ENCODE measurements at places on chromosomes 16 and 17. TPM values are rescaled to one million over a fixed set of nuclear protein-coding genes. Genes with fewer than 3 reads are reported as not detected.
A peak's percentile ranks its signal among the peaks of the same experiment; 100 is the strongest.

DNA sequence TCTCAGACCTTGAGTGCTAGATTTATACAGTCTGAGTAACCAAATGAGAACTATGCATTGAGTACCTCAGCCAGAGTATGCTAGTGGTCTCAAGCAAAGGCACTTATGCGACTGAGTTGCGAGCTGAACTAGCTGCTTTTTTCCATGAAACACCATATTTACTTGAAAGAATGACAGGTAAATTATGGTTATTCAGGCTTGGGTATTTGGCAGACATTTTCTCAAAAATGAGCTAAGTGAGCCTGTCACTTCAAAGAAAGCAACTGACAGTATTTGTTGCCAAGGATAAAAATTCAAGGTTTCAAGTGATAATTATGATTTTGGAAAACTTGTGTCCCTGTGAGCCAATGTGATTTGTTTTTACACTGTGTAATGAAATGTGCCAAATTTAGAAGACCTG lies 19.3 kb downstream of the CACNG3 start:
- no peak for DNase-seq

GRCh38 chr17:74678541-74678940 lies 34.2 kb downstream of the CD300LF start:
- no peak for DNase-seq

DNA sequence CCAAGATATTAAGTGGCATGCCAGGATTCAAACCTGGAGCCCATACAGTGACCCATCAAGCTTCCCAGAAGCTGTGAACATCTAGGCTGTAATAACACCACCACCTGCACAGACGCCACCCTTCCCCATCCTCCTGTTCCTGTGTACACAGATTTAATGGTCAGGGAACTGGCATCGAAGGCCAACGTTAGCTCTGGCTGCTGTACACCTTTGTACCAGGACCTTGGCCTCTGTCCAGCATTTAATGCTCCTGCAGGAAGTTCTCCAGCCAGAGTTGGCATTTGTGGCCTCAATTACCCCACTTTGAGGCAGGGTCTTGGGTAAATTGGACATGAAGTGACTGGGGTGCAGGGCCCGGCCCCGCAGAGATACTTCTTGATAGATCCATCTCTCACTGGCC lies 49.3 kb downstream of the SCNN1B start:
- DNase-seq: no peak

GRCh38 chr17:80780381-80781198 lies 211.1 kb upstream of the CHMP6 start:
- no peak for DNase-seq

- DNase-seq: no peak
These were observed 320.1 kb downstream of the CBLN1 start for GRCh38 chr16:48961546-48961945.

DNA sequence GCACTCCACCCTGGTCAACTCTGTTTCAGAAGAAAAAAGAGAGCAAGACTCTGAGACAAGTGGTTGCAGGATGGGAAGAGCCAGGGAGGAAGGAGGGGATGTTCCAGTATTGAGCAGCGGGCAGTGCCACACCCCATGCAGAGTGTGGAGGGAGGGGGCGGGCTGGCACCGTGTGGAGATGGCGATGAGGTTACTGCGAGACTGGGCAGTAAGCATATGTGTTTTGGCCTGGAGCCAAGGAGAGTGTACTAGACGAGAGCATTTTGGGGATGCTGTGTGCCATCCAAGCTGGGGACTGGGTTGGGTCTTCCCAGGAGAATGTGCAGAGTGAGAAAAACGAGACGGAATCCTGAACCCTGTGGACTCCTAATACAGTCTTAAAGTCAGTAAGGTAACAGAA lies 3.4 kb downstream of the TBC1D24 start:
- DNase-seq: no peak

DNA sequence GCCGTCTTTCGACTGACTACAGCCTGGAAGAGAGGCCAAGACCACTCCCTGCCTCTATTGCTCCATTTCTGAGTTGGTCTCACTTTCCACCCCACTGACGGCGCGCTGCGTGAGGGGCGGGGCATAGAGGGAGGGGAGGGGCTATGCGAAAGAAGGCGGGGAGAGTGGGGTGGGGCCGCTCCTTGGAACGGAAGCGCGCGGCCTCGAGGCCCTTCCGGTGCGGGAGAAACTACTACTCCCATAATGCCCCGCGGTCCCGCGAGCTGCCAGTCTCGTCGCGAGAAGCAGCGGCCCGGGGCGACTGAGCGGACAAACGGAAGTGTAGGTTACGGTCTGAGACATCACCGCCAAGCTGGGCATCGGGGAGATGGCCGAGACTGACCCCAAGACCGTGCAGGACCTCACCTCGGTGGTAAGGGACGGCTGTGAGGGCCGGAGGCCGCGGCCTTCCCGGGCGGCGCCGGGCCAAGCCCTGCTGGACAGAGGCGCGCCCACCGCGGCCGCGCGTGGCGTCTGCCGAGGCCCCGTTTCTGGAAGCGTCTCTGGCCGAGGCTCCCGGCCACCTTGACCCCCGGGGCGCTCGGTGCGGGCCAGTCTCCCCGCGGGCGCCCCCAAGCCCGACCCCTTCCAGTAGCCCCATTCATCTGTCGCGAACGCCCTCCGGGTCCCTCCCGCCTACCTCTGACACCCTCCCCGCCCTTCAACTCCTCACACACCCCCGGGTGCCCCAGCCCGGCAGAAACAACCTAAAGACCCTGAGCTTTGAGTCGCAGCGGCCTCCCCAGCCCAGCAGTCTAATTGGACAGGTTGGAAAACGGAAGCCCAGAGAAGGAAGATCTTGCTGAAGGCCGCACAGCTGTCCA lies at the start of gene HSBP1:
Gene HSBP1 (plus strand): TSS at position 269 of the 863 bp plus-strand sequence. CDS start 99 bp downstream, at position 368.
- DNase-seq: peak; percentile 97

DNA sequence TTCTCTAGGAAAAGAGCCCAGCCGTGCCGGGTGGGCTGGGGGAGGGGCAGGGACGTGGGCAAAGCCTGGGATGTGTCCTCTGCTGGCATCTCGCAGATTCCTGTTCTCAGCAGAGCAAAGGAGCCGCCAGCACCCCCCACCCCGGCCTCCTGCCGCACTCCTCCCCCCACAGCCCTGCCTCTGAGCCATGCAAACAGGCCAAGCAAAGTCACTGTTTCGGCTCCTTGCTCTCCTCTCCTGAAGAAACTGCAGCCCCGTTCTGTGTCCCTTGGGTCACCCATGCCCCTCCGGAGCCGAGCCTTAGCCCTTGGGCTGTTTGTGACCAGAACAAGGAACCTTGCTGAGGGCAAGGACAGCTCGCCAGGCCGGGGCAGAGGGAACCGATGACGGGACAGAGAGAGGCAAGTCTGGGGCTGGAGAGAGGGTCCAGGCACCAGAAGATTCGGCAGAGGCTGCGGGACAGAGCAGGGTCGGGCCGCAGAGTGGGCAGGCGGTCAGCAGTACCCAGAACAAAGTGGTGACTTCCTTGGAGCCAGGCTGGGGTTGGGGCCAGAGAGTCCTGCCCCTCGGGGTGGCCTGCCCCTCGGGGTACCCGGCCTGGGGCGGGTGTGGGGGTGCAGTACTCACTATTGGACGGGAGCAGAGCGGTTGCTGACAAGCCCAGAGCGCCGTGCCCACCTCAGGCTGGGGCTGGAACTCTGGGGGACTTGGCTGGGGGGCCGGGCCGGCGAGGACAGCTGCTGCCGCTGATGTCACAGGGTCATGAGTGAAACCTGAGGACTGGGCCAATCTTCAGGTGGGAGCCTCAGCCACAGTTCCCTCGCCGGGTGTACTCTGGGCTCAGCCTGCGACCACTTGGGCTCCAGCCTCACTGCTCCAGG lies 9.2 kb upstream of the PRR29 start:
- DNase-seq: no peak

DNA sequence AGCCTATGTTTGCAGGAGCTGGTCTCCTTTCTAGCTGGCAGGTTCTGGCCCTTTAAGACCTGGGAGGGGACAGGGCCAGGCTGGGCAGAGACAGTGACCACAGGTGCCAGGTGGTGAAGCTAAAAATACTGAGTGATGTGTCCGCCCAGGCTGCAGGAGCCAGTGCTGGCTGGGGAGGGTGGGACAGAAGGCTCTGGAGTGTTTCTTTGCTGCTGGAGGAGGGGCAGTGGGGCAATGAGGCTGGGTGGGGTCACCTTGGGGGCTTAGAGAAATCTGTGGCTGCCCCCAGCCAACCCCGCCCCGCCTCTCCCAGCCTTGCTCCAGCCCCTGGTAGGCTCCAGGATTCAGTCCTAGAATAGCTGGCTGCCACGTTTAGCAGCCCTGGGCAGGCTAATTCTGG lies 30.4 kb upstream of the SBK1 start:
- no peak for DNase-seq

DNA sequence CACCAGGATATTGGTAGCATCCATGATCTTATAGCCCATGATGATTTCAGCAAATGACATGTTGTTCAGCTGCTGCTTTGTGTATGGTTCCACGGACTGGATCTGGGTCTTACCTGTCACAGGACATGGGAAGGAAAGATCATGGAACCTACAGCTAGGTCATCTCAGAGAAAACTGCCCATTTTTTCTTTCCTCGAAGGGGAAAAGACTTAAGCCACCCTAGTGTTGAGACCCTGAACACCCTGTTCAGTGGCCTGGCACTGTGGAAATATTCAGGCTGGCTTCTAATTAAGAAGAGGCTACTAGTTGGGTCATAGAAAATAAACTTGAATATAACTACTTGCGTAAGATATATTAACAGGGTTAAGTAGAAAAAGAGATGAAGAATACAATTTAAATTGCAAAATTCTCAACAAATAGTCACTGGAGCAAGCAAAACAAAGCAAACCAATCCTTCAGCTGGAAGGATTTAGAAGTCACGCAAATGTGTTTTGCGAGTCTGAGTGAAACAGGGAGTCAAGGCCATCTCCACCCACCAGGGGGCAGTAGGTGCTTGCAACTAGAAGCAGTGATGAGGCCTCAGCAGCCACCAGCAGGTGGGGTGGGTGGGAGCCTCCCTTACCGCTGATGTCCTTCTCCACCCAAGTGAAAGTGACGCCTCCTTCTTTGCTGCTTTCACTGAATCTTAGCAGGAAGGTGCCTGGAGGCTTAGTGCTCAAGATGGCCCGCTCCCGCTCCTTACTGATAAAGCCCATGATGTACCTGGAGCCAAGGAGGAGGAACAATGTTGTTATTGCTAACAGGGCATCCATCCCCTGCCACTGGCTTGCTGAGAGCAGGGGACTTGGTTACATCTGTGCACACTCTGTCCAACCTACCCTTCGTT lies 34.3 kb downstream of the STAT5A start:
- peak; percentile 92 for DNase-seq

GRCh38 chr16:401468-402348 lies at the start of gene DECR2:
Gene DECR2 (plus strand): TSS chr16:401885. CDS start chr16:401964, 79 bp downstream.
- DNase-seq: peak; percentile 97

DNA sequence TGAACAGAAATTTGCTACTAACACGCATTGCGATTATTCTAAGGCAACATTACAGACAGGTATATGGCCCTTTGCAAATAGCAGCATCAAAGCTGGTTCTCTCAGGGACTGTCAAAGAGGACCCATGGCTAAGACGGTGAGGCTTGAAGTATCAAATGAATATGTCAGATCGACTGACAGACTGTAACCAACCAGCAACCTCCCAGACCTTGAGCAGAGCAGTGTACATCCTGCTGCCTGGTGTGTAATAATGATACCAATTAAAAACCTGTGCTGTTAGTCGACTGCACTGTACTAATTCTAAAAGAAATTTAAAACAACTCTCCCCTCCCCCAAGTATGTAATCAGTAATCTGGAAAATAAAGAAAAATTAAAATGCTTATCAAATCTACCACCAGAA lies 35.9 kb upstream of the GHDC start:
- no peak for DNase-seq

DNA sequence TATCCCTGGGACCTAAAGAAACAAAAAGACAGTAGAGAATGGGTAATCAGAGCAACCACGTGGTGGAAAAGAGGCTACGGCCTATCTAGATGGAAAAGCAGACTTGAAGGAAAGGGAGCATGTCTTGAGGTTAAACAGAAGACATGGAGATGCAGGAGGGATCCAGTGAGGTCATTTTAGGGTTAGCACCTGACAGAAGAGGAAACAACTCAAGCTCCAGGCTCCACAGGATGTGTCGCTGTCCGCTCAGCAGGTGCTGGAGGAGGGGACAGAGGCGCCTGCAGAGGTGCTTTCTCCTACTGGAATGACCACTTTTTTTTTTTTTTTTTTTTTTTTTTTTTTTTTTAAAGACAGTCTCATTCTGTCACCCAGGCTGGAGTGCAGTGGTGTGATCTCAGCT lies 47.5 kb upstream of the CLEC3A start:
- DNase-seq: no peak

DNA sequence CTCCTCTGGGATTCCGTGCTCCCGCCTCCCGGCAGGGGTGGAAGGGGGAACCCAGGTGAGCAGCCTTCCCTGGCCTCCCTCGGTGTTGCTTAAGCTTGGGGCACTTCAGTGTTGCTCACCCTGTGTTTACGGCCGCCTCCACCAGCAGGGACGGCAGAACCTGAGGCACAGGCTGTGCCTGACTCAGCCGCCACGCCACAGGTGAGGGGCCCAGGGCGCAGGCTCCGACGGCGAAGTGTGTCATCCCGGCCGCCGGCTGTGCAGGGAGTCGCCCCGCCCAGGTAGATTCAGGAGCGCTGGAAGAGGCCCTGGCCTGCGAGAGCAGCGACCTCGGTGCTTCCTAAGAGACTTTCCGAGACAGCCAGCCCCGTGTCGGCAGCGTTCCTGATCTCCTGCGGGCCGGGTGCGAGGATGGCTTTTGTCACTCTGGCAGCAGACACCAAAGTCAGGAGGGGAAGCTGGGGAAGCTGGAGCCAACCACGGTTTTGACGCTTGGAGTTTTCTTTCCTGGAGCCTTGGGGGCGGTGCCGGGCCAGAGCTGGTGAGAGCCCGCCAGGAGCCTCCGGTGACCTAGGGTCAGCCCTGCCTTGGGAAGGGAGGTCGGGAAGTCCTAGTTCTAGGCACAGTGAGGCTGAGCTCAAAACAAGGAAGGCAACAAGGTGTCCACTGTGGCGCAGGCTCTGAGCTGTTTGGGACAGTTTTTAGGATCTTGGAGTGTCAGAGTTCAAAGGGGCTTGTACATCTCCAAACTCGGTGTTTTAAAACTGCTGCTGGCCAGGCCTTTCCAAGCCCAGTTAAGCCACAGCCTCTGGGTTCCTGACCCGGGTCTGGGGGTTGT lies 2.1 kb downstream of the GSE1 start:
- peak; percentile 70 for DNase-seq

Gene MT3
- 8.2 TPM for total RNA-seq

Gene TBC1D3K
- total RNA-seq: not detected

Gene TNP2
- not detected for total RNA-seq

Gene KCNAB3
- total RNA-seq: 0.71 TPM

Gene SMG6
- 23.0 TPM for total RNA-seq

Gene CDRT4
- total RNA-seq: 1.7 TPM

Gene ALDOA
- 2,783 TPM for total RNA-seq

All from left cardiac atrium (tissue), 4 donors.